ENCODE measurements at places on chromosomes 12 and 14.

DNA sequence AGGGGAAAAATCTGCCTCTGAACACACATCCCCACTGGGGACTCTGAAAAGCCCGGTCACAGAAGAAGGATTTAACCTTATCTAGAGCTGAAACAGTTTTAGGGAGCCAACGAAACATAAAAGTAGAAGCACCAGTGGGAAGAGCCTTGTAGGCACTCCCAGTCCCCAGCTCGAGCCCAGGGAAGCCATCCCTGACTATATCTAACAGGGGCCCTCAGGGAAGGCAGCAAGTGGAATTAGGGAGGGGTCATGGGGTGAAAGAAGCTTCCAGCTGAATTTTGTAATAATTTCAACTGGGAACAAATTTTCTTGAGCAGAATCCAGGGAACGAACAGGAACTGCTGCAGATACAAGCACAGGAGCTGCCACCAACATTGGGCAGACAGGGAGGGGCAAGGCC, 127.8 kb downstream of the BMP4 start:
- no peak for DNase-seq

- no peak for DNase-seq
Observed at GRCh38 chr12:115322275-115322674, 638.3 kb upstream of the TBX3 start.

DNA sequence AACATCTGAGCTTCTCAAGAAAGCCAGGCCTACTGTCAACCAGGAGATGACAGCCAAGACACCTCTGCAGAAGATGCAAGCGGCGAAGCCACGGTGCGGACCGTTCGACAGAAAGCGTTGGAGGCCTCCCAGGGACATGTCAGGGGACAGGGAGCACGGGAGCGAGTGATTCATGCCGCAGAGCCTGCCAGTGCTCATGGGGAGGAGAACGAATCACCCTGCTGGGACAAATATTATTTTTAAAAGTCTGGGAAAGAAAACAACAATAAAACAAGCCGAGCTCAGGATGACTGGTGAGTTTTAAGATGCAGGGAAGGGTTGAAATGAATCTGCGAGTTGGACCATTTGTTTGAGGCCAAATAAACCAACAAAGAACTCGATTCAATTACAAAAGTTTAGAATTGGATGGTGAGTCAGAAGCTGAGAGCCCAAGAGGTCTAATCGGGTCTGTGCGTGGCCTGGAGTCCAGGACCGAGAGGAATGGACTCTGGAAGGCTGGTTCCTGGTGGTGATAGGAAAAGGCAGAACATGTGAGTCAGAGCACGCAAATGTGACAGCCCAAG, 91.0 kb downstream of the RBM19 start:
- DNase-seq: no peak

DNA sequence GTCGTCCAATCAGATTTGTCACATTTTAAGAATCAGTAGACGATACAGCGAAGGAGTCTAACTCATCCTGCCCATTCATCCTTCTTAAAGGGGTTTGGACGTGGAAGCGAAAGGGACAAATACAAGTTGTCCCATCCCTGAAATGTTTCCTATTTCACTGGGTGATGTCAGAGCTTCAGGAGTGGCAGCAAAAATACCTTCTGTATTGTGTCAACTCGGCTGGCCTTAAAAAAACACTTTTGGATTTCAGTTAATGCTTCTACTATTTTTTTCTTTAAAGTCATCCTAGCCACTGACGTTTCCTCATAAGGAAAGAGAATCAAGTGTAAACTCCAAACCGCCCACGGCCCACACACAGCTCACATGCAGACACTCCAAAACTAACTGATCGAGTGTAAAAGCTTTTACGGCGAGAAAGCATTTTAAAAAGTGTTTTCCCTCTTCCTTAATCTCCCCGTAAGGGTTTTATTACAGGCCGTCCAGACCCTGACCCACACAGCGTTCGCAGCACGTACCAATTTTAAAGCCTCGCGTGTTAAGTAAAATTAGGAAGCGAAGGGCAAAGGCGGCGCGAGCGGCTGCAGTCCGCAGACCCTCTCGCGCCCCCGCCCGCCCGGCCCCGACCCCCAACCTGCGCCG, 593 bp downstream of the CFL2 start:
- DNase-seq: peak; percentile 21

GRCh38 chr12:74111688-74112360, 425.8 kb upstream of the ATXN7L3B start:
- DNase-seq: no peak

GRCh38 chr12:51622564-51622963, 31.5 kb downstream of the SCN8A start:
- no peak for DNase-seq

DNA sequence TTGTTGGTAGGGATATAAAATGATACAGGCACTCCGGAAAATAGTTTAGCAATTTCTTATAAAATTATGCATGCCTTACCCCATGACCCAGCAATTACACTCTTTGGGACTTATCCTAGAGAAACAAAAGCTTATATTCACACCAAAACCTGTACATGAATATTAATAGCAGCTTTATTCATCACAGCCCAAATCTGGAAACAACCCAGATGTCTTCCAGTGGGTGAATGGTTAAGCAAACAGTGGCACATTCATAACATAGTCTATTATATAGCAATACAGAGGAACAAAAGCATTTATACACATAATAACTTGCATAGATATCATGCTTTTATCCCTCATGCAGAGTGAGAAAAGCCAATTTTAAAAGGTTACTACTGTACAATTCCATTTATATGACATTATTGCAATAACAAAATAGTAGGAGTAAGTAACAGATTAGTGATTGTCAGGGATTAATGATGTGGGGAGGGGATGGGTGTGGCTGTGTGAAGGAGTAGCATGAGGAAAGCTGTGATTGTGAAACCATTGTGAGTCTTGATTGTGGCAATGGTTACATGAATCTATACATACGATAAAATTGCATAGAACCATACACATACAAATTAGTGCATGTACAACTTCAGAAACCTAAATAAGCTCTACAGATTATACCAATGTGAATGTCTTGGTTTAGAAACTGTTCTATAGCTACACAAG, 363.1 kb upstream of the OR4E1 start:
- no peak for DNase-seq

- no peak for DNase-seq
Observed at GRCh38 chr12:45415393-45415817, 199.5 kb downstream of the ANO6 start.

DNA sequence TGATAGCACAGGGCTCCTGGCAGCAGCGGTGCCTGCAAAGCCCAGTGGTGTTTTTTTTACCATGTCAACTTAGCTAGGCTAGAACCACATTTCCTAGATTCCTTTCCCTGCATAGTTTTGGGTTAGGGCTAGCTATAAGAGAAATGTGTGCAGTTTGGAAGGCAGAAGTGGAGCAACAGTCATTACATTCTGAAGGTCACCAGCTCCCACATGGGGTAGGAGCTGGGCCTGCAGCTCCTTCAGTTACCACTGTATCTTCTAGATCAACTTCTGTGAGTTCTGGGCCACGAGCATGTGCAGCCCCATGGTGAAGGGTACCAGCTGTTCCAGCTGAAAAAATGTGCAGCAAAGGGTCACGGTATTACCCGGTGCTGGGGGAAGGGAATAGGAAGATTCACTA, 2.3 kb upstream of the SLC25A3 start:
- DNase-seq: no peak

GRCh38 chr14:105281371-105282097, 19.3 kb downstream of the BRF1 start:
- DNase-seq: no peak

GRCh38 chr12:110217996-110218674, 62.9 kb upstream of the ATP2A2 start:
- DNase-seq: no peak

GRCh38 chr12:16037533-16037932, 126.4 kb downstream of the DERA start:
- DNase-seq: no peak

DNA sequence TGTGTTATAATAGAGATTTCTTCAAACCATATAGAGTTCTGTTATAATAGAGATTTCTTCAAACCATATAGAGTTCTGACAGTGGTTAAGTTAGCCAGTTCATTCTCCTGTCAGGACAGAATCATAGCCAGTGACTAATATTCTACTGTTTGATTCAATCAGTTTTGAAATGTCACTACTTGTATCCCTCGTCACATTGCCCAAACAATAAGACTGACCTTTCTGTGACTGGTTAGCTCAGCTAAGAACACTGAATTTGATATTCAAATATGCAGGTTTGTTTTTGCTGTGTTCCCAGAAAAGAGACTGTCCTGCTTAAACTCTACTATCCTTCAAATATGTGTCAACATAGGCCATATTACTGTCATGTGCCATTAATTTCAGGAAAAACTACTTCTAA, 74.4 kb downstream of the ALG10B start:
- no peak for DNase-seq

DNA sequence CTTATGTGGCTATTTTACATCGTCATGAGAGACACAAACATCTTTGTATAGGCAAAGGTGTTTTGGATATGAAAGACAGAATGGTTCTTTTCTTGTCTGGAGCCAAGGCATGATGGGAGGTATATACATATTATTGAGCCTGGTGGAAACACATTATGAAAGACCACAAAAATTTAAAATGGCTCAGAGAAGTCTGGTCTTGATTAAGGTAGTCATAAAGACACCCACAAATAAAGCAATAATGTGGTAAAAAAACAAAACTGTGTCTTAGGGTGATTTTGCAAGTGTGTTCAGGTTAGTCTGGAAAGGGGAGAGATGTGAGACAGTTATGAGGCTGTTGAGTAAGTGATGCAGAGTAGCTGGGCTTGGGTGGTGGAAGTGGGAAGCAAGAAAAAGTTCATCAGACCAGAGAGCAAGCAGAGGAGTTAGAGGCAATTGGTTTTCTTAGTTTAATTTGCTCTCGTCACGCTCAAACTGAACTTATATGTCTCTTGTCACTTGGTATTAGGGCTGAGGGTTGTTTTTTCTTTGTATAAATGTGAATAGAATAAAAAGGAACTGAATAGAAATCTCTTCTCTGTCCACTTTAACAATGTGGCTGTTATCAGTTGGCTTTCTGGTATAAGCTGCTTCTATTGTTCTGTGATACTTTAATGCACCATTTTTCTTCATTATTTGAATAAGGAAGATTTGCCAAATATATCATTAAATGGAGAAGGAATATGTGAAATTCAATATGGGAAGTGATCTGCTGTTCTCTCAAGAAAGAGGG, 115.0 kb downstream of the AKAP6 start:
- DNase-seq: no peak

DNA sequence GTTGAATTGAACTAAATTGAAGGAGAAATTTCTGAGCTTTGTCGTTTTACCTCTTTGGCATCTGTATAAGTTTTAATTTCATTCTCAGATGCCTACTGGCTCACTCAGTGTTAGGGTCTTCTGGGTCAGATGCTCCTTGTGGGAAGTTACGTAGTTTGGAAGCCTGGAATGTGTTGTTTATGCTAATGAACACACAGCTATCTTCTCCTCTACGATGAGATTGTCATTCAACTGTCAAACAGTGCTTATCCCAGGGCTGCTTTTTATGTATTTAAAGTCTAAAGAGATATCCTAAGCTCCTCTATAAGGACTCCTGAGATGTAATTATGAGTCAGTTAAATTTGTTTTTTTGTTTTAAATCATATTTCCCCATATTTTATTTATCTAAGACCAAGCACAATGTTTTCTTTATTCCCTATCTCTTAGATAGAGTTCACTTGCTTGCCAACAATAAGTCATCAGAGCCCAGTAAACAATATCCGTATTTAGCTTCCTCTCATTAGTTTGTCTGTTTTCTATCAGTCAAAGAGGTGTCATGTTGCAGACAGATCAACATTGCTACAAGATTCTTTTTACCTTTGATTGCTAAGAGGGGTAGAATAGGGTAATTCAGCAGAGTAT, 368.0 kb upstream of the PDE3A start:
- DNase-seq: no peak

DNA sequence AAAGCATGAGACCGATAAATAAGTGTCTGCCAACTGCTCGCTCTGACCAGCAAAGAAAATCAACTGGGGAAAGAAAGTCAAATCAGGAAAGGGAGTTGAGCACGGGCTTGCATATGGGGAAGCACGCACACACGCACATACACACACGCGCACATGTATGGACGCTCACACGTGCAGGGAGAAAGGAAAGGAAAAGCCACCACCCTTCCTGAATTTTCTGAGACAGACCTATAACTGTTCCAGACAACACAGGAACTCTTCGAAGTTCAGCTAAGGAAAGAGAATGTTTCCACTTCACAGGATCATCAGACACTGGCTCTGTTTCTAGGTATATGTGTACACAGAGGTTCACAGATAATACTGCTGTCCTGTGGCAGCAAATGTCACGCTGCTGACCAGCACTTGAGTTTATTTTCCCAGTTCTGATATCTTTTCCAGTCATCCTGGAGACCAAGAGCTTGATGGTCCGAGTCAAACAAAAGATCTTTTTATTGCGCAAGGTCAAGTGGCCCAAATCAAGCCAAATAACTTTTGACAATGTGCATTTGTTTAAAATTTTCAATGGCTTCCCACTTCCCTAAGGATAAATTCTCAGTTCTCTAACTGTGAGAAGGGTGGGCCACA, 82.1 kb upstream of the TMCC3 start:
- DNase-seq: no peak

DNA sequence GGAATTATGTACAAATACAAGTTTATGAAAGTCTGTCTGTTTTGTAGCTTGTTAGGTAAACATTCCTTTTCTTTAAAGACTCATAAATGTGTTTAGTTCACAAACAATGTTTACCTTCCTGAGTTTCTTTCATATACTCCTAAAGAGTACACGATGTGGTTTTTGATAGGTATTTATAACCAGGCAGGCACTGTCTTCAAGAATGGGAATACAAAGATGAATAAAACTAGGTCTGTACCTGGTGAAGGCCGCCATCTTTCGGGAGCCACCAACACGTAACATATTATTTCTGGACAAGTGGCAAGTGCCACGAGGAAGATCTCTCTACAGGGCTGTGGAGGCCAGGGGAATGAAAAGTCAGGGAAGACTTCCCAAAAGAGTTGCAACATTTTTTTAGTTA, 144.6 kb upstream of the RASSF8 start:
- no peak for DNase-seq

DNA sequence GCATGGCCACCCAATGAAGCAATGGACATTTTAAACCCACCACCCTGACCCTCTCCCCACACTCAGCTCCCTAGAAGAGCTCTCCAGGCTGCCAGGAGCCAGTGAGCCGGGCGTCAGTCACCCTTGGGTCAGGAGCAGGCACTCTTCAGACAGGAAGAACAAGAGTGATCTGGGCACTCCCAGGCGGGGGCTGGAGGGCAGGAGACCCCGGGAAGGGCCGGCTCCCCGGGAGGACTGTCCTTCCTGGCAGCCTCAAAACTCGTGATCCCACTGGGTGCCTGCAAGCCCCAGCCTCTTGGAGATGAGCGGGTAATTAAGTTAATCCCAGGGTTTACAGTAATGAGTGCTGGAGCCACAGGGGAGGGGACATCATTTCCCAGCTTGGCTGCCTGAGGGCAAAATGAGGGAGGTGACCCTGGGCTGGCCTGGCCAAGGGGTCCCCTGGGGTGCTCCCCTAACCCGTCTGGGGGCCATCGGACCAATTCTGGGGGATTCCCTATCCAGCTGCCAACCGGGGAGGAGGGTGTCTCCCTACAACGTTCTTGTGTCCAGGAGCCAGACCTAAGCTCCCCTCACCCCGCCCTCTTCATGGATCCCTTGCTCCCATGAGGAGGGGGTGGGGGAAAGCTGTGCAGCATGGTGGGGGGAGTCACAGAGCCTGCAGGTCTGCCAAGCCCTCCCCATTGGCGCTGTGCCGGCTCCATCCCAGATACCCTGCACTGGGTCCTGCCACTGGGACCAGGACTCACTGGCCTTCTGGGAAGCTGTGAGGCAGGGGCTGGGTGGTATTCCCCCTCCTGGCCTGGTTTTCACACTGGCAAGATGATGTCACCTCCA, 59.2 kb downstream of the CCNK start:
- no peak for DNase-seq

- DNase-seq: peak; percentile 56
Observed at GRCh38 chr12:104457746-104458693, 1.3 kb downstream of the CHST11 start.

- no peak for DNase-seq
Observed at GRCh38 chr12:62697893-62698292, 231.3 kb downstream of the MON2 start.
